CD4-positive, alpha-beta T cell (primary cell): ENCODE measurements at places on chromosomes 7 and 10. TPM values are rescaled to one million over a fixed set of nuclear protein-coding genes. Genes with fewer than 3 reads are reported as not detected.

The AZGP1 gene
- total RNA-seq: not detected

The TWIST1 gene
- not detected for total RNA-seq

The UBE2D1 gene
- 6.0 TPM for total RNA-seq

- no peak for DNase-seq
Measured at GRCh38 chr7:136062625-136063325, 85.6 kb upstream of the MTPN start.

DNA sequence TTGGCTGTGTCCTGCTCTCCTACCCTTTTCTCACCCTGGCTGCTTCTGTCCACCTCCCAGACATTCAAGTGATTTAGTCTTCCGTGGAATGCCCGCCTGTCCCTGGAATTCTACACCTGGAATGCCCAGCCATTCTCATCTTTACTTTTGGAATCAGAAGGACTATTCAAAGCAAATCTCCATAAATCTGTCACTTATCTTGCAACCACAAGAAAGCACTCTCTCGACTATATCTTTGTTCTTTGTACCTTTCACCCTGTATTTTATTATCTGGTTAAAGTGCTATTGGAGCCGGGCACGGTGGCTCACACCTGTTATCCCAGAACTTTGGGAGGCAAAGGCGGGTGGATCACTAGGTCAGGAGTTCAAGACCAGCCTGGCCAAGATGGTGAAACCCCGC is 79.3 kb upstream of the KMT2E start:
- DNase-seq: no peak

DNA sequence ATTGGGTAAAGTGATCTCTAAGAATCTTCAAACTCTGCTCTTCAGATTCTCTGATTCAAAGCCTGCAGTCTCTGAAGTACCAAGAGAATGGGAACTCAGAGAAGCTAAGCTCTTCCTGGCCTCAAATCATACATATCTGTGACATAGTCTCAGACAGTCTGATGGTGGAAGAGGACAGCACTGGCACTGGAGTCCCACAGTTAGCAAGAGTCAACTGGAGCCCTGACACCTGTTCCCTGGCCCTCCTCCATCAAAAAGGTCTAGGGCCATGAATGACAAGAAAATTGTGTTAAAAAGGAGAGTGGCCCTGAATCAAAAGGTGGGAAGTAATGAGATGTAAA is 37.7 kb downstream of the PRSS2 start:
- no peak for DNase-seq

DNA sequence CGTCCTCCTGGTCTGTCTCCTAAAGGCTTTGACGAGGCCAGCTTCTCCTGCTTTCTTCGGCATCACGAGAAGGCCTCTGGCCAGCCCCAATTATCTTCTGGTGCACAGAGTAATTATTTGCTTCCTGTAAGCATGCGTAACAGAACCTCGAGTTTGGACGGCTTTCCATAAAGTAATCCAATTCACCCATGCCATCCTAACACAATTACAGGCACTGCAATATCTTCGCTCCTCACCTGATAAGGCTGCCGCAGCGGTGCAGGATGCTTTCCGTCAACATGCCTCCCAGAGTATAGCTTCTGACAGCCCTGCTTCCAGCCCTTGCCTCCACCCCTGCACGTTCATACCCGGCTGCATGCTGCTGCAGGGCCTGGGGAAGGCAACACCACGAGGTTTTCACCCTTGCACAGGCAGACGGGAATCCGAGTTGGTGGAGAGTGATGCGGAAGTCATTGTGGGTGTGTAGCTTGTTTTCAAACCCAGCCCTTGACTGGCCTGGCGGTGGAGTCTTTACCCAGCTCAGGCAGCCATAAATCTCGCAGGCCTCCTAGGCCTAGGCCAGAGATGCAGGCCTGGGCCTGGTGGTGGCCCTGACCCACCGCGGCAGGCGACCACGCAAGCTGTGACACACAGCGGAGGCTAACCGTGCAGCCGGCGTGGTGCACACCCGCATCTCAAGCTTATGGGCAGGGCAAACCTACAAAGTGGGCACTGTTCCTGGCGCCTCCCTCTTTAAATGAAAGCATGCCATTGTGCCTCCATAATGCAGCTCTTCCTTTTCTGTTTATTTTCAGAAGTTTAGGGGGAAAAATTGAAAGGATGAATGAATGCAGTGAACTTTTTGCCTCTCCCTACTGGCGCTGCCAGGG is 12.7 kb downstream of the EBF3 start:
- no peak for DNase-seq

- peak; percentile 41 for DNase-seq
Measured at GRCh38 chr10:113960617-113961181, 83.0 kb upstream of the ADRB1 start.

DNA sequence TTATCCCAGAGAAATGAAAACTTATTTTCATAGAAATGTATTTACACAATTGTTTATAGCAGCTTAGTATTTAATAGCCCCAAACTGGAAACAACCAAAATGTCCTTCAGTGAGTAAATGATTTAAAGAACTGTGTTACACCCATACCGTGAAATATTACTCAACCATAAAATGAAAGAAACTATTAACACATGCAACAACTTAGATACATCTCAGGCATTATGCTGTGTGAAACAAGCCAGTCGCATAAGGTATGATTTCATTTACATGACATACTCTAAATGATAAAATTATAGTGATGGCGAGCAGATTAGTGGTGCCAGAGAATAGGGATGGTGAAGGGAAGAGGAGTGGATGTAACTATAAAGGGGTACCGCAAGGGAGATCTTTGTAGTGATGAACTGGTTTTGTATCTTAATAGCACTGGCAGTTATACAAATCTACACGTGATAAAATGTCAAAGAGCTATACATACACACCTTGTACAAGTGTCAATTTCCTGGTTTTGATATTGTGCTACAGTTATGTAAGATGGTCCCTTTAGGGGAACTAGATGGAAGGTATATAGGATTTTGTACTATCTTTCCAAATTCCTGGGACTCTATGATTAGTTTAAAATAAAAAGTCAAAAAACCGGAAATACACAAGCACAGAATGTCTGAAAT is 40.5 kb downstream of the MACC1 start:
- DNase-seq: no peak

DNA sequence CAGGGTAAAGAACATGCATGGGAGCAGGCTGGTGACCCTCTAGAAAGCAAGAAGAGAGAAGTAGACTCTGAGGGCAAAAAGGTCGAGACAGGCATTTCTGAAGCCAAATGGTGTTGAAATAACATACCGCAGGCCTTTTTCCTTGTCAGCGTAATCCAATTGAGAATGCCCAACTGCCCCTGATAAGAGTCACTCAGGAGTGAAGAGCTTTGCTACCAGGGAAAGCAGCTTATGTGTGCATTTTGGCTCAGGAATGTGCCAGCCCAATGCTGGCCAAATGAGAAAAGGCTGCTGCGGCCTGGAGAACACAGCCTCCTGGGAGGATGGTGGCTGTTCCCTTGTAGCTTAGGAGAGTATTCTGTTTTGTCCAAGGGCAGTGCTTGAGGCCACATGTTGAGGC is 61.4 kb upstream of the NFKB2 start:
- DNase-seq: no peak

DNA sequence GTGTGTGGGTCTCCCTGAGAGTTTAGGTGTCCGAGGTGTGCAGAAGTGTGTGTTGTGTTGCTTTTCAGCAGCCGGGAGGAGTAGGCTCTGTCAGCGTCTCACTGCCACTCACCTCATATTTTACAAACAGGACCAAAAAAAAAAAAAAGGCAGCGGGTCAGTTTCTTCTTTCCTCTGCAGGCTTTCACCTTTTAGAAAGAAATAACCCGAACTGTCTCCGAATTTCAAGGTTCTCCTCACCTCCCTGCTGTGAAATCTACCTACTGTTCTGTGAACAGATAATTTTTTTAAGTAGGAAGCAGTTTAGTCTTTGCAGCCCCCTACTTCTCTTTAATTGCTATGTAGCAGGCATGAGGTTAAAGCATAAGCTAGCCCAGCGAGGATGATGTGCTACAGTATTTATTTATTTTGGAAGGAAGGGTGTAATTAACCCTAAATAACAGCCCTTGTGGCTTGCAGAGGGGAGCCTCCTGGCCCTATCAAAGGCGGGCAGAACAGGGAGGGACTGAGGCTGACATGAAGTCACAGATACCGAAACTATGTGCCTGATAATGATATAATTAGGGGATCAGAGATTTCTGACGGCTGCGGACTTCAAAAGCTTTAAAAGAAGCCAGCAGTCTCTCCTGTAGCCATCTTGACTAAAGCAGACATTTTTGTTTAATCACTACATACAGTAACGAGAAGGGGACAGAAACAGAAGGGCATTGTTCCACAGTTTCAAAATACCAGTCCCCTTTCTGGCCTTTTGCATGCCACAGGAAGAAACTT is 1.6 kb downstream of the BAMBI start:
- no peak for DNase-seq

DNA sequence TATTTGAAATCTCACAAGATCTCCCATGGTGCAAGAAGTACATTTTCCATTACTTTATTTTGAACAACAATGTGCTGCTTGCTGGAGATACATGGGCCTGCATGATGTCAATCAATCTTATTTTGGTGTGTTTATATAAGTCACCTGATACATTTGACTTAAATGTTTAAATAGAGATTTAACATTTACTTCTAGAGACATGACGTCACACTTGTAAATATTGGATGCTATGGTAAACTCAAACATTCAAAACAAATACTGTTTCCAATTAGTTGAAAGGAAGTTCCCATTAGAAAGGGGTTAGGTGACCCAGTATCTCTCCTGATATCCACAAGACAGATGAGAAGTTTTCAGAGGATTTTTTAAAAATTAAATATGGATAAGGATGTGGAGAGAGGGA is 214.5 kb downstream of the NSUN6 start:
- DNase-seq: no peak

DNA sequence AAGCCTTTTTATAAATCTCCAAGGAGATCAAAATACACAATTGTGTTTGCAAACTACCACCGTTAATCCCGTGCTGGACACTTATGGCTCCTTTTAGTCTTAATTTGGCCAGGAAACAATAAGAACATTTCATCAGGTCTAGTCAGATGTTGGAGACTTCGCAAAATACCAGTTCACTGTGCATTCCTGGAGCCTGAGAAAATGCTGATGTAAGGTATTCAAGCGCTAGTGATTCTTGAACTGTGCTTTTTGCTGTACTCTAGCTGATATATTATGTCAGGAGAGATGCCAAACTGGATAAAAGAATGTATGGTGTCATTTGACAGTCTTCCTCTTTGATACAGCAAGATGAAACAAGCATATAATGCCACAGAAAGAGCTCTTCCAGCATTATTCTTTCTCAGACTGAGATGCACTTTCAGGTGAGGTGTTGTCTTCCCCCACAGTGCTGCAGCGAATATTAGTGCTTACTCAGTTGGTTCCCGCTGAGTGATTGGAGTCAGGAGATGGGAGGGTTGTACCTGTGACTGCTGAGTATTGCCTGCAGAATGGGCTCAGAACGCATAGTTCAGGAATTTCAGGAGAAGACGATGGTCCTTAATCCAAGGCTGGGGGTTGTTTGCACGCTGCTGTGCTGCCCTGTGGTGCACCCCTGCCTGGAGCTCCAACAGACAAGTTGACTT is 59.2 kb downstream of the OGDH start:
- no peak for DNase-seq

- no peak for DNase-seq
Measured at GRCh38 chr10:30284865-30285594, 64.0 kb downstream of the MTPAP start.

GRCh38 chr7:108252177-108252576 is 122.0 kb upstream of the LAMB4 start:
- DNase-seq: no peak

DNA sequence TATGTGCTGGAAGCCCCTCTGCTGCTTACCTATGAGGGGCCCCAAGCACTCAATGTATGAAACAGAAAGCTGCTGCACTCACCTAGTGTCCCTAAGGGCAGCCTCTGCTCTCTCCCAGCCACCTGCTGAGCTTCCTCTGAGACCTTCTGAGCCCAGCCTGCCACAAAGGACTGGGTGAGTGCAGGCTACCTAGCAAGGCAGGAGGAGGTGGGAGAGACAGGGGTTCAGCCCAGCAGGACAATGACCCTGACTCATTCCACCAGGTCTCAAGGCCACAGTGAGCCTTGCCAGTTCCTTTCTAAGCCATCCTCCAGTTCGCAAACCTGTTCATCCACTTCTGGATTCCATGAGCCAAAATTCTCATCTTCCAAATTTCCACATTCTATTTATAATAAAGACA is 16.3 kb downstream of the VOPP1 start:
- DNase-seq: no peak
